ENCODE measurements at places on chromosomes 12 and 14.

DNA sequence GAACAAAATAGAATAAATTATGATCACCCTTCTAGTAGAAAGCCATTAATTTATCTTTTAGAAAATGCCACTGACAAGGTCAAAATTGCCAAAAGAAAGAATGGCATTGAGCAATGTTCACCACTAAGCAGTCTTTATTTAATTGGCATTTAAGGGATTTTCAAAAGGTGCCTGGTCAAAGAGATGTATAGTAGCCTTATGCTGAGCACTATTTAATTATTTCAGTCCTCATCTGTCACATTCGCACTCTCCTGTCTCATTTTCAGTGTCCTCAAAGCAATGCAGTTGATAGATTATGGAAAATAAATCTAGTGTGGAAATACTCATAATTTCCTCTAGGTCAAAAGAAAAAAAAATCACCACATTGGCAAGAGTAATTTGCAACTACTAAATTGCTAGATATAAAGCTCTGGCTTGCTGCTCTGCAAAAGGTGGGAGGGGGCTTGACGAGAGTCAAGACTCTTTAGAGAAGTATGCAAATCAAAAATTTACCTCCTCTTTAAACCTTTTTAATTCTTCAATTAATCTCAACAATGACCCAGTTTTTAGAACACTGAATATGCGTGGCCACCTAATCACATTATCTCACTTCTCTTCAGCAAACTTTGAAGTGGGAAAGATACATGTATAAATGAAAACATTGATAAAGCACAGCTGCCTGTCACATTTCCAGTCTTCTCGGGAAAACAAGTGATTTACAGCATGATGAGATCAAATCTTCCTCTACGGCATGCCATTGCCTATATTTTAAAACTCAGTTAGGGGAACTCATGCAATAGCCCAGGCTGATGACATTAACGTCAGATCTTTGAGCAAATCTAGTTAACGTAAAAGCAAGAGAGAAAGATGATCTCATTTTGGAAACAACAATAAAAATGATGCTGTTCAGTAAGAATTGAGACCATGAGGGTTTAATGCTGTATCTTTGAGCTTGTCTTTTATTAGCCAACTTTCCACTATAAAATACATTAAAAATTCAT lies 373.1 kb upstream of the DCN start:
- no peak for ATAC-seq

GRCh38 chr12:109592195-109592904 lies 18.8 kb downstream of the MVK start:
- ATAC-seq: no peak

- ATAC-seq: no peak
Measured at GRCh38 chr12:69024413-69024812, 91.4 kb upstream of the CPM start.

- peak; percentile 71 for ATAC-seq
Measured at GRCh38 chr12:120833849-120834248, 70.3 kb downstream of the SPPL3 start.

- ATAC-seq: no peak
Measured at GRCh38 chr14:54762296-54762695, 140.3 kb downstream of the GCH1 start.

Data from activated T-helper 17 cell treated with anti-CD3 and anti-CD28 coated beads, Interleukin-2, amount 50 U/mL, for 72 hours (primary cell).